Stimulated activated CD4-positive, alpha-beta T cell treated with anti-CD3 and anti-CD28 coated beads, Interleukin-2, amount 100 ng/mL, for 48 hours (primary cell): ENCODE measurements at places on chromosomes 2 and 18.

DNA sequence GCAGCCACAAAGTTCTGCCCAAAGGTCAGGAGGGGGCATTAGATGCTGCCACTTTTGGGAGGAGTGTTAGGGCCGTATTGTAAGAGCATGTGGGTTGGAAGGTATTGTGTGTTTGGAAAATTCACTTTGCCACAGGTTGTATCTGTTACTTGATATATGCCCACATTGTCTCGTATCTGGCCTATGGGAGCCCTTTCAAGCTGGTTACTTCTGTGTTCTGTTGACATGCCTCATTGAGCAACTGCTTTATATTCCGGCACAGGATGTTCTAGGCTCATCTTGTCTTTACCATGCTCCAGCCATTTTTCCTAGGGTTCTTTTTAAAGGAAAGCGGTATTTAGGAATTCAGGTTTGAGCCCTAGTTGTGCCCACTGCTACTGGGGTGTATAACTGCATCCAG lies 6.0 kb downstream of the ADNP2 start:
- no peak for DNase-seq

- DNase-seq: no peak
Observed at GRCh38 chr18:58928386-58928785, 63.7 kb downstream of the ZNF532 start.

GRCh38 chr2:46439582-46439981 lies 39.8 kb upstream of the TMEM247 start:
- no peak for DNase-seq

DNA sequence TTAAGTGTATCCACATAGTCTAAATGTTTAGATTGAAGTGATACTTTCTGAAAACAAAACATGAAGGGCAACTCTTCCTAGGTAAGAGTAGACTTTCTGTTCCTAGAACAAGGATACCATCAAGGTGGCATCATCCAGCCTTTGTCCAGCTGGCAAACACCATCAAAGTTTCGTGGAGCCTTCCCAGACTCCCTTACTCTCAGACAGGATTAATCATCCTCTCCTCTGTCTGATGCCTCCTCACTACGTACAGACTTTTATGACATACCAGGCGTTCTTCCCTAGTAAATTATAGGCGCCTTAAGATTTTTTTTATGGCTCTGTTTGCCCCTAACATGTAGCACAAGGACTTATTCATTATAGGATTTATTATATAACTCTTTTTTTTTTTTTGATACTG lies 29.4 kb upstream of the ASNSD1 start:
- DNase-seq: no peak

- DNase-seq: no peak
Observed at GRCh38 chr18:2569338-2570207, 1.7 kb downstream of the METTL4 start.
